Common myeloid progenitor, CD34-positive (primary cell): ENCODE measurements at places on chromosomes 6 and 20.

DNA sequence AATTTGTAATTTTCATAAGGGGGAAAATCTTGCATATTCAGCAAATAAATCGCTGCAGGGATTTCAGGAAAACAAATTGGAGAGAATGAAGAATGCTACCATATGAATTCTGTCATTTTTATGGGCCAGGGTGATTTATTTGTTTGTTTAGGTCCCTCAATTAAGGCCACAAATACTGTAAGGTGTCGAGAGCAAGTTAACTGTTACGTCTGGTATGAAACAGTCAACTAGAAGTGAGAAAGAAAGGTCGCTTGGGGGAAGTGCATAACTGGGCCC is 166.9 kb upstream of the TSHZ2 start:
- DNase-seq = no peak
- H3K4me1 ChIP-seq = no peaks in the 10 kb centered on the region
- no peaks in the 10 kb centered on the region for H3K36me3 ChIP-seq

- H3K27ac ChIP-seq = no peak overlapping the region
- H3K36me3 ChIP-seq = no peaks in the 10 kb centered on the region
- no peaks in the 10 kb centered on the region for H3K27me3 ChIP-seq
- DNase-seq = no peak
- H3K4me1 ChIP-seq = no peaks in the 10 kb centered on the region
- H3K4me3 ChIP-seq = no peak overlapping the region
Measured at GRCh38 chr6:42507901-42508300, 55.9 kb upstream of the UBR2 start.

- no peak for DNase-seq
- H3K4me3 ChIP-seq = no peak overlapping the region
- no peak overlapping the region for H3K27ac ChIP-seq
Measured at GRCh38 chr6:4853349-4853748, 77.1 kb downstream of the CDYL start.

DNA sequence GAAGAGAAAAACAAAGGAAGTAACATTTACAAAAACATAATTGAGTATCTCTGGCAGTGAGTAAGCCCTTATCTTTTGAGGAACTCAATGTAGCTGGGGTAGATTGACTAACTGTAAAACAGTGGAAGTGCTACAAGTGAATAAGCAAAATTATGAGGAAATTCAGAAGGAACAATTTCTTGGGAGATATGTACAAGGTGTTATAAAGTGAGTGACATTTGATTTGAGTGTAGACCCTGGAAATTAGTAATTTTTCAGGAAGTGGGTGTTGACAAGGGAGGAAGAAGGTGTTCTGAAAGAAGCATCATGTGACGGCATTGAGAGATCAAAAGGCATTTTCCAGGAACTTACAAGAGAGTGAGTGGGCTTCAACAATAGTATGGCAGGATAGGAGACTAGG is 22.2 kb downstream of the XRN2 start:
- H3K4me3 ChIP-seq = peak overlapping the region; percentile 25
- H3K36me3 ChIP-seq = peaks cover 18% of the 10 kb centered on the region
- H3K27ac ChIP-seq = no peak overlapping the region
- no peaks in the 10 kb centered on the region for H3K27me3 ChIP-seq

GRCh38 chr6:116064666-116065065 is 4.0 kb upstream of the FRK start:
- H3K27ac ChIP-seq = no peak overlapping the region
- no peaks in the 10 kb centered on the region for H3K36me3 ChIP-seq
- H3K27me3 ChIP-seq = no peaks in the 10 kb centered on the region
- no peaks in the 10 kb centered on the region for H3K4me1 ChIP-seq
- no peak for DNase-seq
- no peak overlapping the region for H3K4me3 ChIP-seq

DNA sequence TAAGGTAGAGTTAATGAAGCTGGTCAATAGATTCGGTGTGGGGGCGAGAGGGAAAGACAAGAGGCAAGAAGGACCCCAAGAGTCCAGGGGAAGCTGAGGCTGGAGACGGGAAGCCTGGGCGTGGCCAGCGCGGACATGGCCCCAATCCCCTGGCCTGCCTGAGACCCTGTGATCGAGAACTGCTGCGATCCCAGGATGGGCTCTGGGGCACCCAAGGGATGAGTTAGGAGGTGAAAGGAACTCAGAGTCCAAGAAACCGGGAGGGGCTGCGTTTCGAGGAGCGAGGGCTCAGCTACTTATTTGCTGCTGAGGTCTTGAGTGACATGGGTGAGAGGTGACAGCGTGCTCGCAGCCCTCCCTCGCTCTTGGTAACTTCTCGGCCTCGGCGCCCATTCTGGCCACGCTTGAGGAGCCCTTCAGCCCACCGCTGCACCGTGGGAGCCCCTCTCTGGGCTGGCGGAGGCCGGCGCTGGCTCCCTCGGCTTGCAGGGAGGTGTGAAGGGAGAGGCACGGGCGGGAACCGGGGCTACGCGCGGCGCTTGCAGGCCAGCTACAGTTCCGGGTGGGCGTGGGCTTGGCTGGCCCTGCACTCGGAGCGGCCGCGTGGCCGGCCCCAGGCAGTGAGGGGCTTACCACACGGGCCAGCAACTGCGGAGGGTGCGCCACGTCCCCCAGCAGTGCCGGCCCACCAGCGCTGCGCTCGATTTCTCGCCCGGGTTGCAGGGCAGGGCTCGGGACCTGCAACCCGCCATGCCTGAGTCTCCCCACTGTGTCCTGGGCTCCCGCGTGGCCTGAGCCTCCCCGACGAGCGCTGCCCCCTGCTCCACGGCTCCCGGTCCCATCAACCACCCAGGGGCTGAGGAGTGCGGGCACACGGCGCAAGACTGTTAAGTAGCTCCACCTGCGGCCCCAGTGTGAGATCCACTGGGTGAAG is 58.2 kb downstream of the IRF4 start:
- H3K27ac ChIP-seq = no peak overlapping the region
- no peak for DNase-seq
- H3K36me3 ChIP-seq = no peaks in the 10 kb centered on the region

GRCh38 chr20:38164624-38165088 is 414 bp downstream of the TGM2 start:
- no peak for DNase-seq
- no peaks in the 10 kb centered on the region for H3K36me3 ChIP-seq
- H3K27ac ChIP-seq = no peak overlapping the region
- H3K27me3 ChIP-seq = no peaks in the 10 kb centered on the region
- H3K4me3 ChIP-seq = no peak overlapping the region

- H3K4me1 ChIP-seq = no peaks in the 10 kb centered on the region
- no peaks in the 10 kb centered on the region for H3K36me3 ChIP-seq
- no peak overlapping the region for H3K27ac ChIP-seq
- no peak overlapping the region for H3K4me3 ChIP-seq
- no peak for DNase-seq
Measured at GRCh38 chr6:138261116-138261780, 43.0 kb upstream of the PBOV1 start.

GRCh38 chr20:53660947-53661381 is 67.3 kb upstream of the ZNF217 start:
- no peak overlapping the region for H3K27ac ChIP-seq
- no peaks in the 10 kb centered on the region for H3K27me3 ChIP-seq
- H3K36me3 ChIP-seq = no peaks in the 10 kb centered on the region
- DNase-seq = no peak
- peaks cover 26% of the 10 kb centered on the region for H3K4me1 ChIP-seq

GRCh38 chr6:161658211-161658610 is 384.4 kb upstream of the AGPAT4 start:
- no peak overlapping the region for H3K4me3 ChIP-seq
- no peaks in the 10 kb centered on the region for H3K4me1 ChIP-seq
- no peak for DNase-seq
- no peaks in the 10 kb centered on the region for H3K27me3 ChIP-seq

GRCh38 chr20:6590891-6591637 is 176.4 kb upstream of the BMP2 start:
- no peaks in the 10 kb centered on the region for H3K4me1 ChIP-seq
- H3K27ac ChIP-seq = no peak overlapping the region
- H3K27me3 ChIP-seq = no peaks in the 10 kb centered on the region

GRCh38 chr20:16672299-16672698 is 57.5 kb upstream of the SNRPB2 start:
- H3K4me3 ChIP-seq = no peak overlapping the region
- H3K4me1 ChIP-seq = no peaks in the 10 kb centered on the region
- no peak overlapping the region for H3K27ac ChIP-seq
- H3K36me3 ChIP-seq = no peaks in the 10 kb centered on the region
- DNase-seq = no peak

- no peaks in the 10 kb centered on the region for H3K4me1 ChIP-seq
Measured at GRCh38 chr20:63224412-63225081, 8.6 kb upstream of the YTHDF1 start.

GRCh38 chr6:36025260-36025931 is 955 bp upstream of the SLC26A8 start:
- no peak overlapping the region for H3K4me3 ChIP-seq
- no peak overlapping the region for H3K27ac ChIP-seq
- H3K27me3 ChIP-seq = no peaks in the 10 kb centered on the region
- H3K36me3 ChIP-seq = no peaks in the 10 kb centered on the region
- H3K4me1 ChIP-seq = peaks cover 9% of the 10 kb centered on the region
